LNCaP clone FGC (cell line): ENCODE measurements at places on chromosomes 5 and 9.
A peak's percentile ranks its signal among the peaks of the same experiment; 100 is the strongest.

DNA sequence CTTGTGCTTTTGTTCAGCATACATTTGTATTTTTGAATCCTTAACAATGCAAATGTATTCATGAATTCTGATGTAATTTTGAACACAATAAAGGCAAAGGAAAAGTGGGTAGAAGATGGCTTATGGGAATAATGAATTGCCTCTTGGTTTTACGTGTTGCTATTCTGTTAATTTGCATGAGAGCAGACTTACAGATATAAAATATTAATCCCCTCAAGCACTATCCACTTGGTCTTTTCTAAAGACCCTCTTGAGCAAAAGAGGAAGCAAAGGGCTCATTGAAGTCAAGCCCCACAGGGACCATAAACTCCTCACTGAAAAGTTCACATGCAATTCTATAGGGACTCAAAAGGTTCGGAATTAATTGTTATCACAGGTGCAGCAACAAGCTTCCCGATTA, 51.9 kb downstream of the OSTF1 start:
- no peak for DNase-seq

- no peak for DNase-seq
Observed at GRCh38 chr9:7811677-7812076, 12.1 kb upstream of the DMAC1 start.

- no peak for DNase-seq
Observed at GRCh38 chr5:140213370-140213983, 38.5 kb downstream of the CYSTM1 start.

DNA sequence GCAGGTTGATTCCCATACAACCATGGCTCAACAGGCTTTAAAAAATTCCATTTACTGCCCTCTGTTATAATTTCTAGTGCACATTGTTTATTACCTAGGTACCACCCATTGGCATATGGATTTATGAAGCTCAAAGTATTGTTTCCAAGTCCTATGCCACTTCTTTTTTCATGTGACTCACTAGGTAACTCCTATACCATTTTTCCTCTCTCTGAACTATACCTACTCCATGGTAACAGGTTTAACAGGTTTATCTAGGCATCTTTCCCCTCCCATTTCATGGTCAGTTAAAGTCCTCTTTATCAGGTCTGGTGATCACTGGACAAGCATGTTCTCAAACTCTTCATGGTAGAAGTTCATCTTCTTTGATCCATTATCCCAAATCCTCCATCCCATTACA, 49.6 kb upstream of the ABCA1 start:
- peak; percentile 78 for DNase-seq
